Caco-2 (cell line): ENCODE measurements at places on chromosomes 6 and 20.

- no peak overlapping the region for H3K4me3 ChIP-seq
- H3K36me3 ChIP-seq: no peaks in the 10 kb centered on the region
- H3K27me3 ChIP-seq: no peaks in the 10 kb centered on the region
- DNase-seq: no peak
Measured at GRCh38 chr6:94548201-94548600, 1029.1 kb upstream of the MANEA start.

DNA sequence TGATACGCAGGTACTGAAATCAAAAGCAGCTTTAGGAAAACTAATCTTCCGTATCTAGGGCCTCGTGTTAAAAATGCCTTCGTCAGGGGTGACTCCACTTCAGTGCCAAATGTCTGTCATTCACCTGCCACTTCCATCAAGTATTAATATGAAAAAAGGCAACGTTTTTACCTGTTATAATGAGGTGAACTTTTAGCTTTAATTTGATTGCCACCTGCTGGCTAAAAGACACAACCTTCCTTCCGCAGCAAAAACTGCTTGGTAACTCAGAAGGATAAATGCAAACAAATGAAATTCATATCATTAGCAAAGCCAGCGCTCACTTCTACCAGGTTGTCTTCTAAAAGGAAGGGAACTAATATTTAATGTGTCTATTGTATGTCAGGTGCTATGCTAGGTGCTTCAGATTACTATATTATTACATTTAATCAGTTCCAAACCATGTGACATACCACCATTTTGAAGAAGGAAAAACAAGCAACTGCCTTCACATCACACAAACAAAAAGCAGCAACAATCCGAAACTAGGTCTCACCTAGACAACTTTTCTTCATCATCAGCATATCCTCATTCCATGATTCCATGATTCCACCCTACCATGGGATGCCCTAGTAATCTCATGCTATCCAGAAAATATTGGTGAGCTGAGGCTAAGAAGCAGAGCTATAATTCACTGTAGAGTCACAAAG lies 20.6 kb upstream of the ARHGAP18 start:
- H3K27ac ChIP-seq: peak overlapping the region; percentile 14
- peak; percentile 44 for DNase-seq
- H3K4me3 ChIP-seq: no peak overlapping the region
- peaks cover 24% of the 10 kb centered on the region for H3K4me1 ChIP-seq

GRCh38 chr6:52104979-52105378 lies 17.6 kb upstream of the PKHD1 start:
- no peaks in the 10 kb centered on the region; the same call in 1 of the 2 replicates for H3K27me3 ChIP-seq
- no peaks in the 10 kb centered on the region for H3K36me3 ChIP-seq
- H3K27ac ChIP-seq: no peak overlapping the region
- DNase-seq: no peak

DNA sequence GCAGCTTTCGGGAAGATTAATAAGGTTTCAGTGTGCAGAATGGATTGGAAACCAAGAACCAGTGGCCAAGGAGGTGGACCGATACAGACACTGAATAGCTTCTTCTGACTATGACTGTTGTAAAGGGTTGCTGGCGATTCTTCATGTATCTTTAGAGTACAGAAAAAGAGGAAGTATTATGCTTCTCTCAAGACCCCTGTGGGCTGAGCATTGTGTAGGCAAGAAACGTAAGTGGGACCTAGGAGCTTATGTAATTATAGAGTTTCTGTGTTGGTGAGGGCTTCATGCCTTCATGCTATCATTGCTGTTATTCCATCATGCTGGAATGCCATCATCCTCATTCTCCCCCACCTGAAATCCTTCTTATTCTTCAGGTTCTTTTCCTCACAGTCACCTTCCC lies 105.4 kb upstream of the AKIRIN2 start:
- peak overlapping the region; percentile 11 for H3K27ac ChIP-seq
- peaks cover 6% of the 10 kb centered on the region; the same call in 1 of the 2 replicates for H3K4me1 ChIP-seq
- DNase-seq: no peak

GRCh38 chr6:90329386-90330077 lies 32.9 kb upstream of the BACH2 start:
- H3K4me3 ChIP-seq: no peak overlapping the region
- H3K27ac ChIP-seq: no peak overlapping the region
- no peaks in the 10 kb centered on the region for H3K4me1 ChIP-seq
- H3K27me3 ChIP-seq: no peaks in the 10 kb centered on the region
- no peaks in the 10 kb centered on the region for H3K36me3 ChIP-seq
- DNase-seq: no peak

GRCh38 chr20:19828232-19828631 lies 70.2 kb downstream of the RIN2 start:
- no peak overlapping the region for H3K4me3 ChIP-seq
- no peaks in the 10 kb centered on the region for H3K27me3 ChIP-seq
- no peak for DNase-seq
- H3K27ac ChIP-seq: peak overlapping the region; percentile 60
- H3K4me1 ChIP-seq: peaks cover 20% of the 10 kb centered on the region
- H3K36me3 ChIP-seq: no peaks in the 10 kb centered on the region

DNA sequence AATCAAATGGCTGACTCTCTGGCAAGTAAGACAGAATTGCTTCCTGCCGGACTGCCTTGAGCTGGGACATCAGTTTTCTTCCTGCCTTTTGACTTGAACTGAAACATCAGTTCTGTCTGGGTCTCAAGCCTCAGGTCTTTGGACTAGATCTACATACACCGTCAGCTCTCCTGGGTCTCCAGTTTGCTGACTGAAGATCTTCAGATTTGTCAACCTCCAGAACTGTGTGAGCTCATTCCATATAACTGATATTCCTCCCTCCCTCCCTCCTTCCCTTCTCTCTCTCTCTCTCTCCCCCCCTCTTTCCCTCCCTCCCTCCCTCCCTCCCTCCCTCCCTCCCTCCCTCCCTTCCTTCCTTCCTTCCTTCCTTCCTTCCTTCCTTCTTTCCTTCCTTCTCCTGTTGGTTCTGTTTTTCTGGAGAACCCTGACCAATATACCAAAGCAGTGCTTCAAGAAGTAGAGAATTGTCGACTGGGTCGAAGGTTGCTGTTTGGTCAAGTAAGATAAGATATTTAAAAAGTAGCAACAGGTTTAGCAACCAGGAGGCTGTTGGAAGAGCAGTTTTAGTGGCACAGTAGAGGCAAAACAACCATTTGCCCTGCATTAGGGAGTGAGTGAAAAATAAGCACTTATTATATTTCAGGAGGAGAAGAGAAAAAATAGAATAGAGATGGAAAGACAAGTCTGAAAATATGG lies 33.1 kb upstream of the CMTR1 start:
- H3K4me3 ChIP-seq: no peak overlapping the region
- H3K4me1 ChIP-seq: no peaks in the 10 kb centered on the region
- no peak overlapping the region for H3K27ac ChIP-seq

- no peaks in the 10 kb centered on the region for H3K4me1 ChIP-seq
- DNase-seq: no peak
- H3K27me3 ChIP-seq: no peaks in the 10 kb centered on the region
- H3K27ac ChIP-seq: no peak overlapping the region
- no peak overlapping the region for H3K4me3 ChIP-seq
- H3K36me3 ChIP-seq: no peaks in the 10 kb centered on the region; the same call in 1 of the 2 replicates
Measured at GRCh38 chr20:24764027-24764793, 184.9 kb upstream of the CST7 start.

GRCh38 chr20:46936415-46937156 lies 41.9 kb downstream of the EYA2 start:
- H3K27ac ChIP-seq: no peak overlapping the region
- no peak overlapping the region for H3K4me3 ChIP-seq
- H3K4me1 ChIP-seq: no peaks in the 10 kb centered on the region
- no peaks in the 10 kb centered on the region for H3K27me3 ChIP-seq

DNA sequence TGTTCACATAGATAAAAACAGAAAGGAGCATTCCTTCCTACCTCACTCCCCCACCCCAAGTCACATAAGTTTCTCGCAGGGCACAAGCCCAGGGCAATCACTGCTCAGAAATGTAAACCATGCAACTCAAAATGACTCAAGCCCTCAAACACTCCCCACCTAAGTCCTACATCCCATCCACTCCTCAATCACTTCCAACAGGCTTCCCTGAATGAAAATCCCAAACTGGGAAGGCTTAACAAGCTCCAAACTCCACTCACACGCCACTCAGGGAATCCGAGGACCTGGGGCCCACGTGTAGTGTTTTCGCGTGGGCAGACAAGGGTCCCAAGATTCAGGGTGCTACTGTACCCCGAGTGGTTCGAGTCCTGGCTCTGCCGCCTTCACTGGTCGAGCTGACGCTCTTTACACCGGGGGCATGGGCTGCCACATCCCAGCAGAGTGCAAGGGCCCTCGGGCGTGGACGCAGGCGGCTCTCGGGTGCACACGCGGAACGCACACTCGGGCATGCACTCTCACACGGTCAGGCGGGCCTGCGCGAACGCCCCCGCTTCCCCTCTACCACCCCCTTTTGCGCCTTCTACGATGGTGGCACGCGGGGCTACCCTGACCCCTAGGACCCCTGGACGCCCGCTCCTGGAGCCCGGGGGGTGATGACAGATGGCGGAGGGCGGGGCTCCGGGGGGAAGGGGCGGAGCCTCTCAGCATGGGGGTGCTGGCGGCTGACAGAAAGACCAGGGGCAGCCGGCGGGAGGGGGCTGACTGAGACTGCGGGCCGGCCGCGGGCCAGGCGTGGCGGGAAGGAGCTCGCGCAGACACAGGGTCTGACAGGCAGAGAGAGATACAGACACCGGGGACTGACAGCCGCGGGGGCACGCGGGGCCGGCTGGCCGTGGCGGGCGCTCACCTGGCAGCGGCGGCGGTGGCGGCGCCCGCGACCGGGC lies 657 bp downstream of the ZHX3 start:
- peaks cover 18% of the 10 kb centered on the region for H3K4me1 ChIP-seq
- H3K36me3 ChIP-seq: no peaks in the 10 kb centered on the region
- H3K4me3 ChIP-seq: peak overlapping the region; percentile 75
- peak overlapping the region; percentile 10 for H3K27ac ChIP-seq

DNA sequence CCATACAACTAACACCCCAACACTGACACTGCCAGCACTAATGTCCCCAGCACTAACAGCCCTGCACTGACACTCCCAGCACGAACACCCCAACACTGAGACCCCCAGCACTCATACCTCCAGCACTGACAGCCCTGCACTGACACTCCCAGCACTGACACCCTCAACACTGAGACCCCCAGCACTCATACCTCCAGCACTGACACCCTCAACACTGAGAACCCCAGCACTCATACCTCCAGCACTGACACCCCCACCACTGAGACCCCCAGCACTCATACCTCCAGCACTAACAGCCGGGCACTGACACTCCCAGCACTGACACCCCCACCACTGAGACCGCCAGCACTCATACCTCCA lies 57.2 kb downstream of the ERMARD start:
- peaks cover 62% of the 10 kb centered on the region for H3K4me1 ChIP-seq
- no peaks in the 10 kb centered on the region for H3K27me3 ChIP-seq
- H3K4me3 ChIP-seq: no peak overlapping the region
- DNase-seq: no peak

GRCh38 chr6:168208402-168208801 lies 111.2 kb downstream of the DACT2 start:
- no peak for DNase-seq
- H3K27me3 ChIP-seq: no peaks in the 10 kb centered on the region
- H3K27ac ChIP-seq: no peak overlapping the region
- no peaks in the 10 kb centered on the region for H3K36me3 ChIP-seq
- no peak overlapping the region for H3K4me3 ChIP-seq

GRCh38 chr6:118748311-118749062 lies 97.1 kb upstream of the CEP85L start:
- no peaks in the 10 kb centered on the region for H3K4me1 ChIP-seq
- H3K27me3 ChIP-seq: no peaks in the 10 kb centered on the region
- no peaks in the 10 kb centered on the region for H3K36me3 ChIP-seq
- H3K27ac ChIP-seq: no peak overlapping the region
- no peak overlapping the region for H3K4me3 ChIP-seq

GRCh38 chr20:51631011-51631950 lies 88.8 kb upstream of the NFATC2 start:
- H3K27ac ChIP-seq: no peak overlapping the region
- no peaks in the 10 kb centered on the region for H3K27me3 ChIP-seq
- peaks cover 9% of the 10 kb centered on the region; the same call in 1 of the 2 replicates for H3K4me1 ChIP-seq
- DNase-seq: no peak
- no peaks in the 10 kb centered on the region for H3K36me3 ChIP-seq

DNA sequence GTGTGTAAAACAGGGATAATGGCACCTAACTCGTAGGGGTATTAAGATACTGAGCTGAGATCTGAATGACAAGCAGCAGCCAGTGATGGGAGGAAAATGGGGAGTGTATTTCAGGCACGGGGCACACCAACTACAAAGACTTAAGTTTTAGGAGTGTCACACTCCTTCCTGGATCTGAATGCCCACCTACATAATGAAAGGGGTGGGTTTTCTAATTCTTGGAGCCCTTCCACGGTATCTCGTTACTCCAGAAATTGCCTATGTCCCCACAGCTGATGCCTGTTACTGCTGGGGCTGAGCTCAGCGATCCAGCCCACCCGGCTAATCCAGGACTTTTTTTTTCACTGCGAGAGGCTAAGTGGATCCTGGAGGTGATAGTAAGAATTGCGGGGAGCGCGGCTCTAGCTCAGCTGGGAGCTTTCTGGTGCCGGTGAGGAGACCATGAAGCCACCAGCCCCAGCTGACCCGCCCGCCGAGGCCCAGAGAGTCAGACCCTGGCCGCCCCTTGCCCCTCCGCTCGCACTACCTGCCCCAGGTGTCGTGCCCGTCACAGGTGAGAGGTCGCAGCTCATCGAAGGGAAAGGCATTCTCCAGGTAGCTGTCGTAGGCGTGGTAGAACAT lies 727 bp downstream of the EDEM2 start:
- peak; percentile 78 for DNase-seq
- H3K4me3 ChIP-seq: peak overlapping the region; percentile 53
- peak overlapping the region; percentile 96 for H3K27ac ChIP-seq
- no peaks in the 10 kb centered on the region for H3K36me3 ChIP-seq
- no peaks in the 10 kb centered on the region for H3K27me3 ChIP-seq

GRCh38 chr6:29759457-29759856 lies 36.2 kb downstream of the HLA-F start:
- H3K4me1 ChIP-seq: no peaks in the 10 kb centered on the region
- H3K27me3 ChIP-seq: no peaks in the 10 kb centered on the region
- H3K36me3 ChIP-seq: no peaks in the 10 kb centered on the region

GRCh38 chr20:2314759-2315439 lies 19.1 kb downstream of the TGM3 start:
- H3K4me3 ChIP-seq: no peak overlapping the region
- no peaks in the 10 kb centered on the region for H3K36me3 ChIP-seq
- H3K4me1 ChIP-seq: no peaks in the 10 kb centered on the region
- H3K27ac ChIP-seq: peak overlapping the region; percentile 57

GRCh38 chr6:136069119-136069518 lies 181.0 kb downstream of the MTFR2 start:
- H3K36me3 ChIP-seq: no peaks in the 10 kb centered on the region
- no peaks in the 10 kb centered on the region for H3K4me1 ChIP-seq
- no peak overlapping the region for H3K4me3 ChIP-seq
